Central memory CD4-positive, alpha-beta T cell (primary cell): ENCODE measurements at places on chromosomes 5 and 9.

GRCh38 chr5:84213861-84214260 lies 170.8 kb downstream of the EDIL3 start:
- no peak for DNase-seq

- DNase-seq: no peak
Observed at GRCh38 chr9:107707915-107708441, 218.4 kb upstream of the KLF4 start.

GRCh38 chr9:87564791-87565241 lies 67.1 kb downstream of the DAPK1 start:
- no peak for DNase-seq

GRCh38 chr5:41414598-41414997 lies 95.8 kb downstream of the PLCXD3 start:
- no peak for DNase-seq

- DNase-seq: no peak
Observed at GRCh38 chr5:143105216-143105905, 298.1 kb downstream of the NR3C1 start.

GRCh38 chr9:136944519-136945332 lies at the start of the genes C8G and FBXW5:
TSS of gene C8G (plus strand) at chr9:136945243. CDS start at chr9:136945321, 78 bp downstream.
TSS of gene FBXW5 (minus strand) at chr9:136944738. CDS start at chr9:136944083, 655 bp downstream.
- peak; percentile 94 for DNase-seq

- DNase-seq: no peak
Observed at GRCh38 chr9:4826417-4827166, 33.8 kb downstream of the RCL1 start.

GRCh38 chr5:68318955-68319705 lies 103.6 kb downstream of the PIK3R1 start:
- no peak for DNase-seq

GRCh38 chr5:142000704-142001484 lies 11.9 kb downstream of the GNPDA1 start:
- no peak for DNase-seq

DNA sequence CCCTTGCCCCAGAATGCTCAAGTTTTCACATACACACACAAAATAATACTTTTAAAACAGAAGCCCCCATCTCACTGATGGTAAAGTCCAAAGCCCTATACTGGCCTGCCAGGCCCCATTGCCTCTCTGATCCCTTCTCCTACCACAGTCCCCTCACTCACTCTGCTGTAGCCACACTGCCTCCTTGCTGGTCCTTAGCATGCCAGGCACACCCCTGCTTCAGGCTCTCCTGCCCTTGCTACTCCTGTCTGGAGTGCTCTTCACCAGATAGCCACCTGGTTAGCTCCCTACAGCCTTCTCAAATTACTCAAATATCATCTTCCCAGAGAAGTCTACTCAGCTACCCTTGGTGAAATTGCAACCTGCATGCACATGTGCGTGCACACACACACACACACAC lies 177.5 kb downstream of the C5orf15 start:
- no peak for DNase-seq

GRCh38 chr5:15596936-15597335 lies 97.0 kb downstream of the FBXL7 start:
- no peak for DNase-seq

GRCh38 chr9:131043646-131044045 lies 34.7 kb downstream of the LAMC3 start:
- DNase-seq: no peak

GRCh38 chr9:129549139-129549538 lies 71.8 kb downstream of the C9orf50 start:
- DNase-seq: no peak

DNA sequence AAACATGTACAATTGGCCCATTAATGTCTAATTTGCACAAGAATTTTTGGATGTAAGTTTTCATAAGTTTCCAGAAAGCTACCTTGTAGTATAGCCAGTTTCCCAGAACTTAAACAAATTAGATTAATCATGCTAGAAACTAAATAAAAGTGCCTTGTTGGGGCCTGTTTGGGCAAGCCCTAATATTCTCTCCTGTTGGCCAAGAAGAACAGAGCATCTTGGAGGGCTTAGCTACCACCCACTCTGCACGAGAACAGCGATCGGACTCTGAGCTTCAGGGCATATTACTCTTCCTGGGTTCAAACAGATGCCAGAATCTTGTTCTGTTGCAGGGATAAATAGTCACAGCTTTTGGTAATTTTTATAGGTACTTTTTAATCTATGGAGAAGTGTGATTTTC lies 88.2 kb downstream of the GAS1 start:
- no peak for DNase-seq

GRCh38 chr9:124726886-124727285 lies 44.2 kb downstream of the NR6A1 start:
- DNase-seq: no peak

GRCh38 chr9:97487861-97488260 lies 13.6 kb upstream of the TMOD1 start:
- DNase-seq: no peak

GRCh38 chr5:31982621-31983020 lies 191.5 kb downstream of the GOLPH3 start:
- no peak for DNase-seq

- no peak for DNase-seq
Observed at GRCh38 chr9:126093771-126094170, 232.9 kb upstream of the MVB12B start.

DNA sequence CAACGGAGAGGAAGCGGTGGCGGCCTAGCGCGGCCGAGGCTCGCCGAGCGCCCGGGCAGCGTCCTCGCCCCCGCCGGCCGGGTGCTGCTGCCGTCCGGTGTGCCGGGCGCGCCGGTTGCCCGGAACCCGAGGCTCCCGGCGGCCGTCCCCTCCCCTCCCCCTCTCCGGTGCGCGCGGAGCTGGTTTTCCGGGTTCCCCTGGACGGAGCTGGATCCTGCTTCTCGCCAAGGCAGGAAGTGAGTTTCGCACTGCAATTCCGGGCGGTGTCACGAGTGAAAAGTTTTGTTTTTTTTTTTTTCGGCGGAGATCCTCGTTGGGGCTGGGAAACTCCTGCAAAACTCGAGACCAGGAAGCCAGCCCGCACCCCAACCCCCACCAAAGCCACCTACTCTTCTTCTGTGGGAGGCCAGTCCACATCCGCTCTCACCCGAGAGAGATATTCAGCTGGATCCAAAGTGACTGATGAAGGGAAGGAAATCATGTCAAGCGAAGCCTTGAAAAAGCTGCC lies at the start of gene ERBIN:
Gene ERBIN (plus strand): TSS at position 300 of the 508 bp plus-strand sequence. CDS start 66,144 bp downstream, outside the sequence.
- DNase-seq: peak; percentile 69

GRCh38 chr5:95631991-95632675 lies 12.2 kb downstream of the GPR150 start:
- DNase-seq: peak; percentile 83

DNA sequence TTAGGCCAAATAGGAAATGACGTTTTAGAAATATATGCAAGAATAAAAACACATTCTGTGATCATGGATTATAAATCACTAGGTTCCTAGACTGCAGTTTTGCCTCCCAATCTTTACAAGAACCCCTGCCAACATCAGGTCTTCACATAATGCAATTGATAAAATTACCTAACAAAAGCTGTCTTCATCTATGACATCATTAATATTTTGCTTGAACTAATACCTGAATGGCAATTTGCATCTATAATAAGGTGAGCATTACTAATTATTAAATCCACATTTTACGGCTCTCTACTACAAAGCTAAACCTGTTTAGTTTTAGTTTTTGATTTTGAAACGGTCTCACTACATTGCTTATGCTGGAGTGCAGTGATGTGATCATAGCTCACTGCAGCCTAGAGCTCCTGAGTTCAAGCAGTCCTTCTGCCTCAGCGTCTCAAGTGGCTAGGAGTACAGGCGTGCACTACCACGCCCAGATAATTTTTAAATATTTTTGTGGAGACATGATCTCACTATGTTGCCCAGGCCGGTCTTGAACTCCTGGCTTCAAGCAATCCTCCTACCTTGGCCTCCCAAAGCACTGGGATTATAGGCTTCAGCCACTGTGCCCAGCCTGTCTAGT lies 218.0 kb downstream of the MLLT3 start:
- DNase-seq: no peak

- DNase-seq: no peak
Observed at GRCh38 chr5:142421228-142421617, 96.4 kb upstream of the SPRY4 start.

- no peak for DNase-seq
Observed at GRCh38 chr5:28473531-28474107, 1435.2 kb upstream of the CDH9 start.

GRCh38 chr9:13278368-13279246 lies 885 bp downstream of the MPDZ start:
- no peak for DNase-seq

GRCh38 chr9:25421560-25421959 lies 256.7 kb downstream of the TUSC1 start:
- DNase-seq: no peak

- no peak for DNase-seq
Observed at GRCh38 chr5:132176987-132177386, 50.7 kb downstream of the P4HA2 start.

DNA sequence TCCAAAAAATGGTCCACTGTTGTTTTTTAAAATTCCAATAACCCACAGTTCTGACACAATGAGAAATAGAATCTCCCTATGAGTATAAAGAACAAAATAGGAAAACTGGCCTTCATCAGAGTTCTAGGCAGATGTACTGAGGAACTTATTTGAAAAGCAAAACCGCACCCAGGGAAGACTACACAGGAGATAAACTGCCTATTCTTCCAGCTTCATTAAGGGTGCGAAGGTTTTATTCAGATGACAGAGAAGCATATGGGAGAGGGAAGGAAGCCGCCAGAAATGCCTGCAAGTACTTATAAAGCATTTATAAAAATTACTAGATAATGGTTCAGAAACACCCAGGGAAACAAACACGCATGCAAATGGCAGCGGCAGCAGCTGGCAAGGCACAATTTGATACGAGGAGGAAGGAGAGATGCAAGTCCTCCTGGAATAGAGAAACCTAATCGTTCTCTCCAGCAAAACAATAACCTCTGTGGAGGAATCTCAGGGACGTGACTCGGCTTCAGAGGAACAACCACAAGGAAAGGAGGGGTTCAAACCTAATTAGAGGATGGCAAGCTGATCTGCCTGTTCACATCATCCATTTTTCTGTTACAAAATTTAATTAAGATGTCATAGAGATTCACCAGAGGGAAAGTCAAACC lies 9.0 kb downstream of the TTLL11 start:
- no peak for DNase-seq

DNA sequence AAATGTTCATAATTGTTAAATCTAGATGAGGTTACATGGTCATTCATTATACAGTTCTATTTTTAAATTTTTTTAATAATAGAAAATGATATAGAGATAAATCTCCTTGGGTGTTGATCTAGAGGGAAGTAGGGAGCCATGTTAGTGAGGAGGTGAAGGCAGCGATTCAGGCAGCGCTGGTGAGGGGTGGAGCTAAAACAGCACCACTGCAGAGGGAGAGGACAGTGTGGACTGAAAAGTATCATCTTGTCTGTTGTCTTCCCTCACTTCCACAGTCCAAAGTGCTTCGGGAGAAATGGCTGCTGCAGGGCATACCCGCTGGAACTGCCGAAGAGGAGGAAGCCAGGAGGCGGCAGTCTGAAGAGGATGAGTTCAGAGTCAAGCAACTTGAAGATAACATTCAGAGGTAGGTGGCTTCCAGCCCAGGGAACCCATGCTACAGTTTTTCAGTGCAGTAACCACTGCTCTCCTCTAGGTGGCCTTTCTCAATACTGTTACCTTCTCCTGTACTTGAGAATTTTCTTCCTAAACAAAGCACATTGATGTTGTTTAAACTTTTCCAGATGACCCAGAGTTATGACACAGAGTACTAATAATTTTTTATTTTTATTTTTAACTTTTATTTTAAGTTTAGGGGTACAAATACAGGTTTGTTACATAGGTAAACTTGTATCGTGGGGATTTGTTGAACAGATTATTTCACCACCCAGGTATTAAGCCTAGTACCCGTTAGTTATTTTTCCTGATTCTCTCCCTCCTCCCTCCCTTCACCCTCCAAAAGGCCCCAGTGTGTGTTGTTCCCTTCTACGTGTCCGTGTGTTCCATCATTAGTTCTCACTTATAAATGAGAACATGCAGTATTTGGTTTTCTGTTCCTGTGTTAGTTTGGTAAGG lies 100.5 kb downstream of the PALM2AKAP2 start:
- no peak for DNase-seq

GRCh38 chr9:71333321-71333720 lies 211.9 kb upstream of the TRPM3 start:
- DNase-seq: no peak

DNA sequence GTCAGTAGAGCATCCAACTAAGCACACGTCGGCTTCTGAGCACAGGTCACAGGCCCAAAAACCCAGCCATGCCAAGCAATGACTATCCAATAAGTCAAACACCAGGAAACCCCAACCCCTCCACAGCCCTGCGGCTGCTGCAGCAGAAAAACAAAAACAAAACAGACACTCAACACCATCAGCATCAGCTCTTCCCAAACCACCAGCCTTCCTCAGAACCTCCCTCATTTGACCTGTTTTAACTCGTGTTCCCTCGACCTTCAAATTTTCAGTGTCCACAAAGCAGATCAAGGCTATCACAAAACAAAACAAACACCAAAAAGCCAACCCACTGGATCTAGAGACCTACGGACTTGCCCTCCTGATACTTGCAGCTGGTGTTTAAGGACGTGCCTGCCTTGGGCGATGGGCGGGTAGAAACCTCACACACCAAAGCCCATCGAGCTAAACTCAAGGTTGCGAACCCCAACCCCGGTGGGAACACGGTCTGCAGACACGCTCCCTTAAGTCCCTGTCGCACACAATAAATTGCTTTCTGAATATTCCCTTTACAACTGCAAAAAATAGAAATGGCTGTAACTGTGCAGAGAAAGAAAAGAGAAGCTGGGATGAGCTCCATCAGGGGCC lies 247.1 kb upstream of the ANKRD55 start:
- peak; percentile 54 for DNase-seq

GRCh38 chr5:145619806-145620310 lies 215.3 kb downstream of the PRELID2 start:
- DNase-seq: no peak

DNA sequence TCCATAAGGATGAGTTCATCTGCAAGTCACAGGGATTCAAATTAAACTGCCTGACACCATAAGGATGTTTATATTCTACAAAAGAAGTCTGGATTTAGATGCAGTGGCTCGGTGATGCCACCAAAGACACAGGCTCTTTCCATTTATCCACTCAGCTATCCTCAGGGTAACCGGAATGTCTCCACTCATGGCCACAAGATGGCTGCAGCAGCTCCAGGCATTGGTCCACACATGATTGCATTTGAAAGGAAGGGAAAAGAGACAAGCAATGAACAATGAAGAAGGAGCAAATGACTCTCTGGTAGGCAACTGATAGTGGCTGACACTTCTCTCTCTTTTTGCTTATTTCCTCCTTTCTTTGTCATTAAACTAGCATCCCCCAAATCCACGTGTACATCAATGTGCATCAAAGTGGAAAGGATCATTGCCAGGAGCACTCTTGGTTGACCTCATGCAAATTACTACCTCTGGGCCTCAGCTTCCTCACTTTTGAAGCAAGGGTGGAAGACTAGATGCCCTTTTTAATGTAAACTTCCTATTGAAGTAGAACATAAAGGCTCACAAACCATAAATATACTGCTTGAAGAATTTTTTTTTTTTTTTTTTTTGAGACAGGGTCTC lies 7.2 kb upstream of the SNX30 start:
- no peak for DNase-seq

GRCh38 chr5:149370878-149371277 lies 8.2 kb downstream of the IL17B start:
- no peak for DNase-seq
